ENCODE measurements at places on chromosomes 7 and 10. TPM values are rescaled to one million over a fixed set of nuclear protein-coding genes. Genes with fewer than 3 reads are reported as not detected.
A peak's percentile ranks its signal among the peaks of the same experiment; 100 is the strongest.

DNA sequence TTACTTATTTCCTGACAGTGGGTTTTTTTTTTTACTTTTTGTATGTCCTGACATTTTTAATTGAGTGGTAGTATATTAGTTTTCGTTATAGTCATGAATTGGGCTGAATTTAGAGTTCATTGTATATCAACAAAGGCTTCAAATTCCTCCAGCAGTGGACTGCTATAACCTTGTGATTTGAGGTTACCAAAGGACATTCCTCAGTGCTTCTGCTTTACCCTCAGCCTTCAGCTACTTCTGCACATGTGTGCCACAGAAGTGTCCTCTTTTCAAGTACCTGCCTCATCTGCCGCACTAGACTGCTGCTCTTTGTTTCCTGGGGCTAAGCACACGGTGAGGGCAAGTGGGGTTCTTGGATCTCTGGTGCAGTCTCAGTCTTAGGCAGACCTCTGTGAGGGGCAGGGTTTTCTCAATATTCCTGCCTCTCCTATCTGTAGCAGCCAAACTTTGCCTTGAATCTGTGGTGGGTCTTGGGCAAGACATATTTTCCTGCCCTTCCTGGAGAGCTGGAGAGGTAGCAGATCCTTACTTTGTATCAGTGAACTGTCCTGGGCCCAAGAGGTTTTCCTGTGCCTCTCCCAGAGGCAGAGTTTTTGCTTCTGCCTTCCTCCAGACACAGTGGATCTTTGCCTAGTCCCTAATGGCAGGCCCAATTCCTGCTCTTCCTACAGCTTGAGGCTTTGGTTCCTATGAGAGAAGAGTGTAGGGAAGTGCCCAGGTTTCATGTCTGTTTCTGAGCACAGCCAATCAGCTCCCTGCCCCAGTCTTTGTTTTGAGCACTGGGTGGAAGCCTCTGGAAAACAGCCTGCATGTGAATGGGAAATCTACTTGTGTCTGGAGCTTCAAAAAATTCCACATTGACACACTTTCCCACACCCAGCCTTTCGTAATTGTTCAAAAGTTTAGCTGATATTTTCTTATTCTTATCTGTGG, 39.0 kb upstream of the STRIP2 start:
- no peak for DNase-seq

GRCh38 chr10:112376396-112376790, 2.5 kb downstream of the ACSL5 start:
- no peak for DNase-seq

IL6 gene
- polyA plus RNA-seq: 25.7 TPM

DNA sequence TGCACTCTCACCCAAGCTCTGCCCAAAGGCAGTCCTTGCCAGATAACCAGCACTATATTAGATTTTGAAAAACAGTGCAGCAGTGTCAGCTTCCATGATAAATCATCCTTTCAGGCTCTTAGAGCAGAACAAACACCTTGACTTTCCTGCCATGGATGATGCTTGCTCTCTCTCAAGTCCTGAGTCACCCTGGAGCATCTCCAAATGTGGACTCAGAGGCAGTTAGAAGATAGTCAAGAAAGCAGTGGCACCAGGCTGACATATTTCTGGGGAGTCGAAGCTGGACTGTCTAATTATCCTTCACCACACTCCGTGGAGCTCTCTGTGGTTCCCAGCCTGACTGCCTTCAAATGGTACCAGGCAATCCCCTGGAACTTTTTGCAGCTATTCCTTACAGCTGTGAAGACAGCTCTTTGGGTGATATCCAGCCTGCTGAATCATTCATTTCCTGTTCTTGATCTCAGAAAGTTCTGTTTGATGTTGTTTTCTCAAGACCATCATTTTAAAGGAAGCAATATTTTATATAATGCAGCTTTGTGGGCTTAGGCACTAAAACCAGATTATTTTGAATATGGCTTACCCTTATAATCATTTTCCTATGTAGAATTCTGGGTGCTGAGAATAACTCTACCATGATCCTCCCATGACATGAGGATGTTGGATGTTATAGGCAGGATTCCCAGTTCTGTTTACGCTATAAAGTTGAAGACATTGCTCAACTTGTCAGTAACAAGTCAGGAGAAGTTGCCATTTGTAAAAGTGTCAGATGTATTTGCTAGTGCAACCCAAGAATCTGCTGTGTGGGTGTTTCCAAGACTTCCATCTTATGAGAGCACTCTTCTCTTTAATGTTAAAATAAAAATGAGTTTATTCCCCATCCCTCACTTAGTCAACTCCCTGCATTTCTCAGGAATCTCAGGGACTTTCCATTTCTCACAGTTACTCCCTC, 233.8 kb downstream of the C7orf25 start:
- no peak for DNase-seq

SKIDA1 gene
- 0.60 TPM for polyA plus RNA-seq

GRCh38 chr7:101058355-101058754, 26.9 kb upstream of the TRIM56 start:
- no peak for DNase-seq

SFRP4 gene
- polyA plus RNA-seq: 0.16 TPM

SLC16A9 gene
- 0.05 TPM for polyA plus RNA-seq

DNA sequence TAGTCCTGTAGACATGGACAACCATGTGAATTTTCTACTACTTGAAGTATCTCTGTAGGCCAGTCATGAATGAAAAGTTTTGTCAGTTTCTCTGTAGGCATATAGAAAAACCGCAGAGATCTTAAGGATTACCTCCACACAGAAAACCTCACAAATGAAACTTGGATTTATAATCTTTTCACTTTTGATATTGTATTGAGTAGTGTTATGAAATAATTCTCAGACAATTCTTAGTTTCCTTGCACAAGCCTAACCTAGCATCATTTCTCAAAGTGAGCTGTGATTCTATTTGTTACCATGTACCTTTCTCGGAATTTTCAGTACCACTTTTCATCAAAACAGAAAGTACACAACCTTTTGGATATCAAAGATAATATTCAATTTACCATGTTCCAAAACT, 51.4 kb upstream of the OIT3 start:
- no peak for DNase-seq

GRCh38 chr7:43753271-43753810, 5.1 kb upstream of the BLVRA start:
- DNase-seq: no peak

DNA sequence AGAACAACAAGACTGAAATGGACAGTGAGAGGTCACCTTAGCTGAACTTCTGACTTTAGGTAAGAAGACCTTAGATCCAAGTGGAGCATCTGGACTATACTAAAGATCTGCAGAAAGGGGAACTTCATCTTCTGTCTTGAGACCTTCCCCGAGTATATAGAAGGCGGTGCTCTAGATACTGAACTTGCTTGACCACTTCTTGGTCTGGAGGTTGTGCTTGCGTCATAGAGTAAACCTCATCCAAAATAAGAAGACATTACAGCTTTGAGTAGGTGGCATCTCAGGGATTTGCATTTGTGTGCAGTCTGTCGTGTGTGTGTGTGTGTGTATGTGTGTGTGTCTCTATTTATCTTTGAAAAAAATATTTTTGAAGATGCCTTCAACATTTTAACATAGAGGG, 157.5 kb downstream of the CHN2 start:
- DNase-seq: no peak

C10orf62 gene
- not detected for polyA plus RNA-seq

SVOPL gene
- not detected for polyA plus RNA-seq

GRCh38 chr7:40419806-40420205, 285.0 kb downstream of the SUGCT start:
- DNase-seq: no peak

DNA sequence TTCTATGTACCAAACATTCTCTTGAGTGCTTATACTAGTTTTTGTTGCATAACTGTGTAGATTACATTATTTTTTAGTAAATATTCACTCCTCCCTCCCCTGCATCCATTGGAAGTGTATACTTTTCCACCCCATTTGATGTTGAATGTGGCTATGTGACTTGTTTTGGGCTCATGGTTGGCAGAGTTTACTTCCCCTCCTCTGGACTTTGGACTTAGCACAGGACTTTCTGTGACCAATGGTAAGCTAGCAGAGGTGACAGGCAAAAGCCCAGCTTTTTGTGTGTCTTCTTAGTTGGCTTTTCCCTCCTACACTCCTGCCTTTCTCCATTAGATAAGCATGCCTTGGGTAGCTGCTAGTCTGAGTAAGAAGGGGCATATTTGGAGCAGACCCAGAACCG, 353.9 kb downstream of the HPSE2 start:
- DNase-seq: no peak

GRCh38 chr7:25069900-25070443, 55.1 kb downstream of the CYCS start:
- peak; percentile 49 for DNase-seq

- DNase-seq: no peak
Measured at GRCh38 chr7:20417260-20417659, 86.6 kb downstream of the ITGB8 start.

GRCh38 chr7:90777041-90777440, 180.9 kb downstream of the CDK14 start:
- no peak for DNase-seq
